ENCODE measurements at places on chromosomes 5 and 9.

DNA sequence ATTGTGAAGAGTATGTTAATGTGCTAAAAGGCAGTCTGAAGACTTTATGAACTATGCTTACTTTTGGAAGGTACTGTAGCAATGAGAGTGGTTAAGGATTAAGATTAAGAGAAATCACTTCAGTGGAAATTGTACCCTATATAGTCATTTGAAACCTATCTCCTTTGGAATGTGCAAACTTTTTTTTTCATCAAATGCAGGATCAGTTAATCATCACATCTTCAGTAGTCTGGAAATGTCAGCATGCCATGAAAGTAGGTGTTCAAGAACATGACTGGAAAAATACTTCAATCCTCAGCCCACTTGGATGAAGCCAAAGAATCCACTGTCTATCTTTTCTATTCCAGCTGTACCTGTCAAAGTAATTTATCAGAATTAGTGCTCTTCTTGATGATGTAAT, 157.8 kb upstream of the TMEM161B start:
- DNase-seq: no peak

DNA sequence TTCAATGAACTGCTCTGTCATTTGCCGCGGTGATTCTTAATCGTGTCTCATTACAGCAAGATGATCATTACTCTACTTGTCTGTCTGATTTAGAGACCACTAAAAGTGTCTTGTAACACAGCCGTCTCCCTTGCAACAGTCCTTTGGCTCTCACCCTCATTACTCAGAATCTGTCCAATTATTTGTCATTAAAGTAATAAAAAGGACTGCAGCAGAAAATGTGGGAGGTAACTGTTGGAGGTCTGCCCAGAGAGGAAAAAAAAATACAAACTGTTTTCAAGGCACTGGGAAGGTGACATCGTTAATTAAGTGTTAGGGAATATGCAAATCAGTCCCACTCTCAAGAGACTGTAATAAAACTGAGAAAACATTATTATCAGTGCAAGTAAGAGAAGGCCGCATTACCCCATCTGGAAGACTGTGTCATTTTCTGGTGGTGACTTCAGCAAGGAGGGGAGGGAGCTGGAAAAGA, 281.0 kb downstream of the RASEF start:
- DNase-seq: peak; percentile 95

DNA sequence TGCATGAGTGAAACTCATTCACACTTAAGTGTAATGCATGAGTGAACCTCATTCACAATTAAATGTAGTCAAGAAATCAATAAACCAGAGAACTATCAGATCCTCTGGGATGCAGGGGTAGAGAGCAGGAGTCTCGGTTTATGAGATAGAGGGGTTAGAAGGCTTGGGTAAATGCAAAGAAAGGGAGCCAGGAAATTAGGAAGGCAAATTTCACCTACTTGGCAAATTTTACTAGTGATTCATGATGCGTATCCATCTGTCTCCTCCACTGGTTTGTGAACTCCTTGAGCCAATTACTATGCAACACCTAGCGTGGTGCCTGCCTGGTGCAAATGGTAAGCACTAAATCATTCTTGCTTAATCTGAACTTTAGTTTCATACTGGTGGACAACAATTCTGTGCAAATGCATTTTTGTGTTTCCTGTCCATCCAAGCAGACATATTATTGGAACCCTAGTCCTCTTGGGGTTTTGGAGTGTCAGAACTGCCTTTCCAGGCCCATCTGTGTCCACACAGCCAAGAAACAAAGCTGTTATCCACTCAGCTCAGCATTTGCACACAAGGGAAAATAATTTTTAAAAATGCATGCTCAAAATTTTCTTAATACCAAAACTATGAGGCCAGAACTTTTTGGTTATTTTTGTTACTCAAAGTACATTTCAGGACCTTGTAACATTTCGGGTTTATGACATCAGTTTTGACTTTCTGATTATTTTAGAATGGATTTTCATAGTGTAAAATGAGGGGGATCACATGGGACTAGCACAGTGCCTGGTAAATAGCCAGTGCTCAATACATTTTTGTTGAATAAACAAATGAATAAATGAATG, 5.2 kb downstream of the HAPLN1 start:
- no peak for DNase-seq

GRCh38 chr9:88072831-88073375, 65.4 kb downstream of the SPATA31C2 start:
- no peak for DNase-seq

DNA sequence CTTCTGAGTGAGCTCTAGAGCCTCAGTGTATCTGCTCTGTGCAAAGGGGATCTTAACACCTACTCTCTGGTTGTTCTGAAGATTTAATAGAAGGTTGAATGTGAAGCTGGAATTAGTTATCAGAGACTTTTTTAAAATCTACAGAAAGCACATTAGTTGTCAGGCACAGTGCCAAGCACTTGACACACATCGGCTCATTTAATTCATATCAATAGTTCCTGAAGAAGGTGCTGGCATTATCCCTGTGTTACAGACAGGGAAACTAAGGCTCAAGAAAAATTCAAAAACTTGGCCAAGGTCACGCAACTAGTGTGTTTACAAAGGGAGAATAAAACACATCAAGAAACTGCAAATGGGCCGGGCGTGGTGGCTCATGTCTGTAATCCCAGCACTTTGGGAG, 80.2 kb downstream of the FGF18 start:
- no peak for DNase-seq

DNA sequence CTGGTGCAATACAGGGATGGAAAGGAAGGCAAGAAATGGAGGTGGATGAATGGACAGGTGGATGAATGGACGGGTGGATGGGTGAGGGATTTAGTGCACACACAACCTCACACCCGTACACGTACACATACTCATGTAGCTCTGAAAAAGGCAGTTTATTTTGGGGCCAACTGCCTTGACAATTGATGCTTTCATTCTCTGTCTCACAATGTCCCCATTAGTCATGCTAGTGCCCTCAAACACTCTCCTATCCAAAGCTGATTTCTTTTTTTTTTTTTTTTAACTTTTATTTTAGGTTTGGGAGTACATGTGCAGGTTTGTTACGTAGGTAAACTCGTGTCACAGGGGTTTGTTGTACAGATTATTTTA, 495.0 kb downstream of the DMAC1 start:
- no peak for DNase-seq

- no peak for DNase-seq
Observed at GRCh38 chr5:169805937-169806700, 169.0 kb downstream of the DOCK2 start.

- no peak for DNase-seq
Observed at GRCh38 chr5:8954801-8955200, 591.1 kb downstream of the SEMA5A start.

- no peak for DNase-seq
Observed at GRCh38 chr9:22208846-22209585, 199.9 kb upstream of the CDKN2B start.

DNA sequence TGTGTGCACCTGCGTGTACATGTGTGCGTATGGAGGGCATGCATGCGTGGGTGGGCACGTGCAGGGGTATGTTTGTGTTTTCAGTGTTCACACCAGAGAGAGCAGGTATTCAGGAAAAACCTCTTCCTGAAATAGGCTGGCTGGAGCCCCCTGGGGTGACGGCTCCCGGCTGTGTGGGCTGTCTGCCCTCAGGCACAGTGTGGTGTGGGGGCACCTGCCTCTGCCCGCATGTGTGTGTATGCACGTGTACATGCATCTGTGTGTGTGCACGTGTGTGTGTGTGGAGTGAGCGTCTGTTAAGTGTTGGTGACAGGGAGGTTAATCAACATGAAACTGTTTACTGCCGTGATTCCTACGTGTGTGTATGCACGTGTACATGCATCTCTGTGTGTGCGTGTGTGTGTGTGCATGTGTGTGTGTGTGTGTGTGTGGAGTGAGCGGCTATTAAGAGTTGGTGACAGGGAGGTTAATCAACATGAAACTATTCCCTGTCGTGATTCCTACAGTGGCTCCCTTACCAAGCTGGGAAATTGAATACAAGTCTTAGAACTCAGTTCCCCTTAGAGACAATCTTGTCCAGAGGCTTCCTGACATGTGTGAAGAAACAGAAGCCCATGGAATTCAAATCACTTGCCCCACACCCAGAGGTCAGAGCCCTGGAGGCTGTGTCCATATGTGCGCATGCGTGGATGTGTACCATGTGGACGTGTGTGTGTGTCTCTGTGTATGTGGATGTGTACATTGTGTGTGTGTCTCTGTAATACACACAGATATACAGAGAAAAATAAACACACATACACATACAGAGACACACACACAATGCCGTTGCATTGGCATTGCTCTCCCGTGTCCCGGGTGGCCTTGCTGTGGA, 372.4 kb upstream of the IRX4 start:
- DNase-seq: no peak

GRCh38 chr5:124060413-124061067, 548.6 kb downstream of the CSNK1G3 start:
- no peak for DNase-seq

DNA sequence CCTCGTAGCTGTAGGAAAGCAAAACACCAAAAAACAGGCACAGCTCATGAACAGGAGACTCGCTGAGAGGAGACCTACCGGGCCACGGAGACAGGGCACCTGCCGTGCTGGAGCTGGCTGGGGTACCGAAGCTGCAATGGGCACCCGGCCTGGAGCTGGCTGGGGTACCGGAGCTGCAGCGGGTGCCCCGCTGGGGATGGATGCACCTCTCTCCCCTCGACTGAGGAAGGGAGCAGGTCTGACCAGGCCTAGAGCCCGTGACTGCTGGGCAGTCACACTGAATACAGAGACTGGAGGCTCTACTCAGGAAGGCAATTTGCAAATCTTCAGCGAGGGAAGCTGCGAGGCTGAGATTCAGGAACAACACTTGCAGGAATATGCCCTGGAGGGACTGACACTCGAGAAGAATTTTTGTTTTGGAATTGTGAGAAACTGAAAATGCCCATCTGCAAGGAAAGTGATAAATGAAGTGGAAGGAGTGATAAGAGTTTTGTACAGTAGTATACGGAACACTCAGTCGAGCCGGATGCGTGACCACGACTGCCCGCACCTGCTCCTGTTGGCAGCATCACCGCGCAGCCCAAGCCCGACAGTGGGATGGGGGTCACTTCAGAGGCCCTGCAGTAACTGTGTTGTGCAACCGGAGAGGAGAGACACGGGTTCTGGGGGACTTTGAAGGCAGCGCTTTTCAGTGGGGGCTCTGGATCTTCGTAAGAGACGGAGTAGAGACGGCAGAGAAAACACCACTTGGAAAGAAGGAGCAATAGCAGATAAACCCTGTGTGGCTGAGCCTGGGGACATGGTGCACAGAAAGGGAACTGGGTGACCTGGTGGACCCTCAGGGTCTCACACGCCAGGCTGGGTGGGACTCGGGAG, 27.9 kb upstream of the LPCAT1 start:
- DNase-seq: no peak

DNA sequence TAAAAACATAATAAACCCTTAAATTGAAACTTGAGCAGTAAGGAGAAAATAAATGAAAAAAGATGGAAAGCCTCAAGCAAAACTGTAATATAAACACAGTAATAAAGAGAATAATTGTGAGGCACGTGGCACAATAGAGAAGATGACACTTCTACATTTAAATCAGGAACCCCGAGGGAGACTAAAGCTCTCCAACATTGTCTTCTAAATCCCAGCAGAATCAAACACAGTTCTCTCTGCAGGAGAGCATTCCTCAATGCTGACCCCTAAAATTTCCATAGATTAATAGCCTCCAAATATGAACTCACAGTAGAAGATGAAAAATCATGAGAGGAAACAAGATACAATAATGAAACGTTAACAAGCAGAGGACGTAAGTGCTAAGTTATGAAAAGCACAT, 721.2 kb upstream of the COX7C start:
- DNase-seq: no peak

DNA sequence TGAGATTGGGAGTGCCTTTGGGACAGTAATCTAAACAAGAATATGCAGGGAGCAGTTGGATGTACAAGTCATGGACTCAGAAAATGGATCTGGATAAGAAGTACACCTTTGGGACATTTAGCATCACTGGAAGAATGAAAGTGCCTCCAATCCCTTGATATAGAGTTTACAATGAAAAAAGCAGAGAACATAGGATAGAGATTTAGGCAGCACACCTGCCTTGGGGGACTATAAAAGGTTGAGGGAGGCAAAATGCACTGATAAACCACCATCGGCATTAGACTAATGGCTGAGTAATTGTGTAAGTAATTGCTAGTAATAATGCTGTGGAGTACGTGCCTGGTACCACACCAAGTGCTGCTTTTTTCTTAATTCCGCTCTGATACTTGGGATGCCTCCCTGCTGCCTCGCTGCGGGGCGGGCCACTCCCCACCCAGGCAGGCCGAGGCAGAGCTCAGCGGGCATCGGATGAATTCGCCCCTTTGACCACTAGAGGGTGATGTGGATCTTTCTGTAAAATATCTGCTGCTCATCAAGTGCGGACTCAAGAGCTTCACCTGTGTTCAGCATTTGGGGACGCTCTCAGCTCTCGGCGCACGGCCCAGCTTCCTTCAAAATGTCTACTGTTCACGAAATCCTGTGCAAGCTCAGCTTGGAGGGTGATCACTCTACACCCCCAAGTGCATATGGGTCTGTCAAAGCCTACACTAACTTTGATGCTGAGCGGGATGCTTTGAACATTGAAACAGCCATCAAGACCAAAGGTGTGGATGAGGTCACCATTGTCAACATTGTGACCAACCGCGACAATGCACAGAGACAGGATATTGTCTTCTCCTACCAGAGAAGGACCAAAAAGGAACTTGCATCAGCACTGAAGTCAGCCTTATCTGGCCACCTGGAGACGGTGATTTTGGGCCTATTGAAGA, 99.9 kb downstream of the ANKRD18B start:
- no peak for DNase-seq

DNA sequence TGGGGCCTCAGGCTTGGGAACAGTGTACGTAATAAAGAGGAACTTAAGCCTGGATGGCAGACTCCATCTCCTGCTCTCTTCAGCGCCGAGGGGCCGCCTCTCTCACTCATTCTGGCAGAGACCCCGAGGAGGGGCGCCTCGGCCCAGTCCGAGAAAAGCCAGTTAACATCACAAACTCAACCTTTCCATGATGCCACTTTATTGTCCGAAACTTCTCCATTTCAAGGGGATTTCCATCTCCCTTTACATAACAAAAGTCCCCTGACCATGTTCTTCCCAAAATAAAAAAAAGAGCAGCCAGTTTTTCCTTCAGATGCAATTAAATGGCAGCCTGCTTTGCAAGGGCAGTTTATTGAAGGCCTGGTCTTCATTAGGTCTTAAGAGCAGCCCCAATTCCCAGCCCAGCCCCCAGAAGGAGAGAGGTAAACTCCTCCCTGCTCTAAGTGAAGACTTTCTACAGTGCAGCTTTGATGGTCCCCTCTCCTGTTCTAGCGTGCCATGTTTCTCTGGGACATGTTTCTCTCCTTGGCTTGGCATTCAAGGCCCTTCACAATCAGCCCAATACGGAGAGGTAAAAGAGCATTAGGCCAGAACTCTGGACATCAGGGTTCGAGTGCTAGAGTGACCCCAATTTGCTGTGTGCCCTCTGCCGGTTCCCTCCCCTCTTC, 19.5 kb upstream of the RAB14 start:
- no peak for DNase-seq

GRCh38 chr9:93682155-93682968, 106.0 kb downstream of the PHF2 start:
- DNase-seq: peak; percentile 32

- DNase-seq: no peak
Observed at GRCh38 chr5:53350991-53351770, 129.2 kb upstream of the FST start.

GRCh38 chr9:98538203-98538602, 170.5 kb downstream of the GABBR2 start:
- DNase-seq: no peak

- no peak for DNase-seq
Observed at GRCh38 chr5:39740404-39740803, 315.6 kb upstream of the DAB2 start.

- DNase-seq: no peak
Observed at GRCh38 chr5:168377525-168377924, 86.1 kb downstream of the WWC1 start.

- no peak for DNase-seq
Observed at GRCh38 chr9:132975961-132976360, 2.5 kb upstream of the GFI1B start.
